ENCODE measurements at places on chromosomes 1 and 21. TPM values are rescaled to one million over a fixed set of nuclear protein-coding genes. Genes with fewer than 3 reads are reported as not detected.

ATP8B2 gene
- 107 TPM for total RNA-seq

S100A7A gene
- total RNA-seq, result 0.16 TPM

RBP7 gene
- 22.8 TPM for total RNA-seq

GNAT2 gene
- total RNA-seq, result not detected

GRCh38 chr1:155420788-155421187, 100.1 kb downstream of the RUSC1 start:
- no peak for ATAC-seq

DNA sequence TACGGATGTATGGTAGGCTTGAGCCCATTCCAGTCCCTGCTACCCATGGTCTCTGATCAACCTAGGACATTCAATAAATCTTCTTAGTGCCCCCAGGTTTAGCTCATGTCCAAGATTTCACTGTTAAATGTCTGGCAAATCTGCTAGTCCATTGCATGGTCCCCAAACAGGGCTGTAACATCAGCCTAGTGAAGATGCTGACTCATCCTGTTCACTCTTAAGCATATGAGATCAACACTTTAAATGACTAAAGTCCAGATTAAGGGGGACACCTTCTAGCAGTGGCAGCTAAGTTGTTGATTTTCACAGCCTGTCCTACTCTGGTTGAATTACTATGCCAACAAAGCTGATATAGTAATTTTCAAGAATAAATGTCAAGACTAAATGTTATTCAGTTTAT, 46.5 kb upstream of the NUF2 start:
- ATAC-seq, result no peak

DNA sequence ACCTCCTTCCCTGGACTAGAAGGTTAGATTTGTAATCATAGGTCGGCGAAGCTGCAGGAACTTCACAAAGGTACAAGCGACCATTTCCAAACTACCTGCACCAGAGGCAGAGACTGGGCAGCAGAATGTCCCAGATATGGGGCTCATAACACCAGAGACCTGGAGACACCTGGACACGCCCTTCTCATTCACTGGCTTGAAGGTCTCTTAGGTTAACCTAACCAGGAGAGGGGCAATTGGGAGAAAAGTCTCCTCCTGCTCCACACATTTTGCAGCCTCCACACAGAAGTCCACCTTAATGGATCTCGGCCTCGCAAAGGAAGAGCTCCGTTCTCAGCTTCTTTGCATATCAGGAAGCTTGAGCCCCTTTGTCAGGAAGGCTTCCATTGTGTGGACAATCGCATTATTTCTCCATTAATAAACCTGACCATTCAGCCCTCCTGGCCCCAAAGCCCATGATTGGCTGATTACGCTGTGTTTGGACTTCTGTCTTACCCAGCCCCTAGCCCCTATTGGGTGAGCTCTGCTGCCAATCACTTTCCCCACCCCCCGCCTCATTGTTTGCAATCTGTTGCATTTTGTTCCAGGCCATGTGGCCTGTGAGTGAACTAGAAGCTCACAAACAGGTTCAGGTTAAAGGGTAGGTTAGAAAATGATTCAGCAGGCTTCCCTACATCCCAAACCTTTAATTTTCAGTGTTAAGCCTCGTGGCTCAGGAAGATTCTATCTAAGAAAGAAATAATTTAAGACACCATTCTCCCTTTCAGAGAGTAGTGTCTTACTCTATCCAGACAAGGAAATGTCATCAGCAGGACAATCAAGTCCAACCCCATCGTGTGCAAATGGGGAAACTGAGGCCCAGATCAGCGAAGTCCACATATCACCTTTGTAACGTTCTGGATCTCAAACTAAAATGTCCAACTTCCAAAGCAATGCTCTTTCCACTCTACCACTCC, 2.8 kb downstream of the MYCL start:
- no peak for ATAC-seq

DNA sequence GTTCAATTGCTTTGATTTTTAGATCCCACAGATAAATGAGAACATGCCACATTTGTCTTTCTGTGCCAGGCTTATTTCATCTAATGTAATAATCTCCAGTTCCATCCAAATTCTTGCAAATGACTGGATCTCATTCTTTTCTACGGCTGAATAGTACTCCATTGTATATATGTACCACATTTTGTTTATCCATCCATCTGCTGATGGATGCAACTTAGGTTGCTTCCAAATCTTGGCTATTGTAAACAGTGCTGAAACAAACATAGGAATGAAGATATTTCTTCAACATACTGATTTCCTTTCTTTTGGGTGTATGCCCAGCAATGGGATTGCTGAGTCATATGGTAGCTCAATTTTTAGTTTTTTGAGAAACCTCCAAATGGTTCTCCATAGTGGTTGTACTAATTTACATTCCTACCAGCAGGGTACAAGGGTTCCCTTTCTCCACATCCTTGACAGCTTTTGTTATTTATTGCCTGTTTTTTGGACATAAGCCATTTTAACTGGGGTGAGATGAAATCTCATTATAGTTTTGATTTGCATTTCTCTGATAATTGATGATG, 344.4 kb downstream of the KCTD3 start:
- no peak for ATAC-seq

DNA sequence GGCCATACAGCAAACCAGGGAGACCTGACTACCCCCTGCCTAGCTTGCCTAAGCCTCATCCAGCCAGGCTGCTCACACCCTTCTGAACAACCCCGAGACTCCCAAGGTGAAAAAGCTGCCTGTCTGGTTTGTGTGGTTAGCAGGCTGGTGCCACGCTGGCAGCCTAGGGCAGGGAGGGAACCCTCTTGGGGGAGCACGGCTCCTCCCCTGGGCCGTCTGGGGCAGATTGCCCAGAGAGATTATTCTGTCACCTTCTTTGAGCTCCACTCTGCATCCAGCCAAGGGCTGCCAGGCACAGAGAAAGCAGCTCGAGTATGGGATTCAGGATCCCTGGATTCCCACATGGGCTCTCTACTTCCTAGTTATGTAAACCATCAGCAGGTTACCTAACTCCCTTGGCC, 27.5 kb upstream of the TCEA3 start:
- ATAC-seq, result peak; percentile 54

DNA sequence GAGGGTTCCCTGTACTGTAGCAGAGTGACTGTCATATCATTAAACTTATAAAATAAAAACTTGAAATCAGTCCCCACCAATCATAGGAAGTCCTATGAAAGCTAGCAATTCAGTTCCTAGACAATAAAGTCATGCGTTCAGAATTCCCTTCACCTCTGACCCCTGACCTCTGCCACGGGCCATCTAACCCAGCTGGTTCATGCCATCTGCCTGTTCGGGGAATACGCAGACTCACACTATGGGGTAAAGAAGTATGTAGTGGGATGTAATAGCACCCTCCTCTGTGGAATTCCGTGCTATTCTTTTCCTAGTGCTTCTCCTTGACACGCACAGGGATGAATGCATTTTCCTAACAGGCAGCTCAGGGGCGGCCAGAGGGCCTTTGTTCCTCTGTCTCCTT, 2.1 kb downstream of the GSTM4 start:
- no peak for ATAC-seq

GRCh38 chr1:206735553-206736031, 35.0 kb upstream of the IL19 start:
- ATAC-seq, result no peak

Data from gastroesophageal sphincter (tissue), 4 donors.